Breast epithelium (tissue), 4 donors: ENCODE measurements at places on chromosomes 12 and 14. TPM values are rescaled to one million over a fixed set of nuclear protein-coding genes. Genes with fewer than 3 reads are reported as not detected.

Gene SPX
- 1.0 TPM for total RNA-seq

Gene RIMKLB
- 52.1 TPM for total RNA-seq

Gene ZDHHC22
- not detected for total RNA-seq

- no peak for DNase-seq
These were observed 8.0 kb downstream of the PTPN21 start for GRCh38 chr14:88546621-88547385.
